ENCODE measurements at places on chromosomes 5 and 9.

GRCh38 chr5:167207081-167207480 lies 1084.4 kb upstream of the WWC1 start:
- no peak for DNase-seq

DNA sequence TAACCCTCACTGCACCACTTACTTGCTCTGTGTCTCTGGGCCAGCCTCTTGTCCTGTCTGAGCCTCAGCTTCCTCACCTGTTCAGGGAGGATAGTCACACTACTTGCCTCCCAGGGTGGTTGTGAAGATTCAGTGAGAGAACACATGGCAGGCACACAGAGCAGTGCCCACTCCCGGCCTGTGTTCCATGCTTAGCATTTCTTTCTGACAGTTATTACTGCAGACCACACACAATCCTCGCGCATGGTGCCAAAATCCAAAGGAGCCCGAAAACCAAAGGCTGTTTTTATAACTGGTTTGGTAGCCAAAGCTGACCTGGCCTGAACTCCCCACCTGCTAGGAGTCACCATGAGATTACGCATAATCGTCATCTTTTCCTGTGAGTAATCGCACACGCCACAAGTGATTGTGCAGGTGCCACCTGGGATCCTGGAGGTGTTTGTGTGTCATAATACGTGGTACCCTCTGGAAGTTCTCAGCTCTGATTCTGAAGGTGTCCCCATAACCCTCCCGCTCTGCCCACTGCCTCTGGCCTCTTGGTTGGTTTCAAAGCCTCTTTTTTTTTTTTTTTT lies 84.6 kb upstream of the FBXW11 start:
- no peak for DNase-seq

GRCh38 chr5:1249366-1250280 lies 24.4 kb downstream of the SLC6A18 start:
- no peak for DNase-seq

- no peak for DNase-seq
These were observed 78.0 kb downstream of the NSUN2 start for GRCh38 chr5:6554812-6555211.

- no peak for DNase-seq
These were observed 187.7 kb downstream of the DENND1A start for GRCh38 chr9:123742009-123742767.

DNA sequence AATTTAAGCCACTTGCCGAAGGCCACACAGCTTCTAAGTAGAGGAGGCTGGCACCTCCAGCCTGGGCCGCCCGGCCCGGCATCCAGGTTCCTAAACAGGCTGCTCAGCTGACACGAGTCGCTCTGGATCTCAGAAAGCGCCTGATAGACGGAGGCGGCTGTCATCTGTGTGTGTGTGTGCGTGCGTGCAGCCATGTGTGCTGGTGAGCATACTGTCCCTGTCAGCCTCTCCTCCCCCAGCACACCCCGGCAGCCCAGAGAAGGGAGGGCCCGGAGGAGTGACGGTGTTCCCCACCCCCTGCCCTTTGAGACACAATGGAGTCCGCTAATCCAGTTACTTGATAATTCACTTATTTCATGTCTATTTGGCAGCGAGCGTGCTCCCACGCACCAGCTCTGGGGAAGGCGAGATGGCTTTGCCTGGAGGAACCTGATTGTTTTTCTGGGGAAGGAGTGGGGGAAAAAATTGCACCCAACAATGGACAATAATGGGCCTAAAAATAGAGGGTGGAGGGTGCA lies 20.0 kb downstream of the NTNG2 start:
- no peak for DNase-seq

GRCh38 chr5:39151745-39152144 lies 67.6 kb downstream of the FYB1 start:
- no peak for DNase-seq

DNA sequence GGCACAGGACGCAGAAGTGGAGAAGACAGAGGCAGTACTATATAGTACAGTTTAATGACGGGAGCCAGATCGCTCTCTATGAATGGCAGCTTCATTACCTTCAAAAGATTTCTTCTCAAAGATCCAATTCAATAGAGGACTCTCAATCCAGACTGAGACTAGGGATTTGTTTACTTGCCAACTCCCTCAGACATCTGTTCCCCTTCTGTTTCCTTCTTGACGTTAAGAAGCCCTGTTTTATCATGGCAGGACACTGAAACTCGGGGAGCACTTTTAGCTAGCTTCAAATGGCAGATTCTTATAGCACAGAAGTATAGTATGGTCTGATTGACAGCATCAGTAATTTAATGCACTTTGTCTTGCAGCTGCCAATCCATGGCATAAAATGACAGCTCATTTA lies 747.3 kb upstream of the C9orf72 start:
- DNase-seq = no peak

DNA sequence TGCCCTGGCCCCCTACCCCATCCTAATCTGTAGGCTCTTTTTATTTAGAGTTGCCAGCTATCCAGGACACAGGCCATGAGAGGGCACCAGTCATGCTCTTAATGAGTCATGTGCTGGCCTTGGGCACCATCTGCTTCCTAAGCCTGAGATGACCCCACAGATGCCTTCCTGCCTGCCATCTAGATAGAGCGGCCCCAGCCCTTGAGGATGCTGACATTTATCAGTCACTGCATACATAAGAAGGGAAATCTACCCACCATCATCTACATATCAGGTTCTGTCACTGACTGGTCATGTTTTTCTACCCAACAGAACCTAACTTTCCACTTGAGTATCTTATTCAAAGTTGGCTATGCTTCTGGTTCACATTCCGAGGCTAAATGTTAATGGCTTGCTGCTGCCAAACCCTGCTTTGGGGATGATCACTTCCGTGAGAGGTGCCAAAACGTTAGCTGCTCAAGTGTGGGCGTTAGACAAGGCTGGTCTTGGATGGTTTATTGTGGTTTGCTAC lies 49.9 kb upstream of the TTC23L start:
- DNase-seq = no peak

DNA sequence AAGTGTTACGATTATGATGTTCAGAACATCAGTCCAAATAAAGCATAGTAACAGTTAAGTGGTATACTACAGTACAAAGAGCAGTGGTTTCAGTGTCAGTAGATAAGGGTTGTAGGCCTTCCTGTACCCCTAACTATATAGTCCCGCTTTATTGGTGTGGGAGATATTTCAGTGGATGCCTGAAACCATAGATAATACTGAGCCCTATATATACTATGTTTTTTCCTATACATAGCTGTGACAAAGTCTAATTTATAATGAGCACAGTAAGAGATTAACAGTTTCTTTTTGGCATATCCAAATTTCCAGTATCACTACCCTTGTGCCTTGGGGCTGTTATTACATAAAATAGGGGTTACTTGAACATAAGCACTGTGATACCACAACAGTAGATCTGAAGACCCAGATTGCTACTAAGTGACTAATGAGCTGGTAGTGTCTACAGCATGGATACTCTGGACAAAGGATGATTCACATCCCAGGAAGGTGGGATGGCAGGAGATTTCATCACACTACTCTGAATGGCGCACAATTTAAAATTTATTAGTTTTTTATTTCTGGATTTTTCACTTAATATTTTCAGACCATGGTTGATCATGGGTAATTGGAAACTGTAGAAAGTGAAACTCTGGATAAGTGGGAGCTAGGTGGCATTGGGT lies 119.3 kb downstream of the RPS23 start:
- no peak for DNase-seq

- no peak for DNase-seq
These were observed 427.1 kb downstream of the CHSY3 start for GRCh38 chr5:130331332-130331731.

- no peak for DNase-seq
These were observed 89.8 kb downstream of the SLC1A3 start for GRCh38 chr5:36696059-36696673.

DNA sequence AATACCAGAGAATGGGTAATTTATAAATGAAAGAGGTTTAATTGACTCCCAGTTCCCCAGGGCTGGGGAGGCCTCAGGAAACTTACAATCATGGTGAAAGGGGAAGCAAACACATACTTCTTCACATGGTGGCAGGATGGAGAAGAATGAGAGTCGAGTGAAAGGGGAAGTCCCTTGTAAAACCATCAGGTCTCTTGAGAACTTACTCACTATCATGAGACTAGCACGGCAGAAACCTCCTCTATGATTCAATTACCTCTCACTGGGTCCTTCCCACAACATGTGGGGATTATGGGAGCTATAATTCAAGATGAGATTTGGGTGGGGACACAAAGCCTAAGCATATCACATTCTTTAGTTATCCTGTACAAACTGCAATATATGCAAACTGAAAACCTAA lies 609.4 kb downstream of the MTRR start:
- no peak for DNase-seq

DNA sequence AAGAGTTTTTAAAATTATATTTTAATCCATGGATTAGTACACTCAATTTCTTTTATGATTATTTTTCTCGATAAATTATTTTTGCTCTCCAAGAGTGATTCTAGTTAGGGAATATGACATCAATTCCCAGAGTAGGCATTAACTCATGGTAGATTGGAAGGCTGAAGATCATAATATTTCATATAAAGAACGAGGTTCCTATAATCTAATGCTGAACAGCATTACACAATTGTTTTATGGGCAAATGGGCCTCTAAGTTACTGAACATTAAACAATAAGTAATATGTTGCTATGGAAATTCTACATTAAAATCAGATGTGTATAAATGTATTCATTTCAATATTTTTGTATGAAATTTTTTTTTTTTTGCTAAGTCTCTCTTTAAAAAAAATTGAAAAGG lies 140.3 kb downstream of the ZNF608 start:
- no peak for DNase-seq

GRCh38 chr9:110969971-110970386 lies 68.3 kb downstream of the LPAR1 start:
- DNase-seq = no peak

- DNase-seq = no peak
These were observed 338.9 kb downstream of the EFNA5 start for GRCh38 chr5:107331882-107332281.

DNA sequence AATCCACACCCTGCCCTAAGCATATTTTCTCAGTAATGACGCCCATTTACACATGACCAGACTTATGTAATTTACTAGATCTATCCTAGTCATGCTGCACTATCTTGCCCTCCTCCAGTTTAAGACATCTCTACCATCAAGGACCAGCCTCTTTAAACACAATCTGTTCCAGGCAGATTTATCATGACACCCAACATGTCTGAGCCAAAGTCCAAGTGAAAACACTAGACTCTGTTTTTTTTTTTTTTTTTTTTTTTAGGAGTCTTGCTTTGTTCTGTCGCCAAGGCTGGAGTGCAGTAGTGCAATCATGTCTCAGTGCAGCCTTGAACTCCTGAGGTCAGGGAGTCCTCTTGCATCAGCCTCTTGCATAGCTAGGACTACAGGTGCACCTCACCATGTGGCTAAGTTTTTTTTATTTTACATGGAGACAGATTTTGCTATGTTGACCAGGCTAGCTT lies 354.6 kb downstream of the ARRDC3 start:
- DNase-seq = no peak

DNA sequence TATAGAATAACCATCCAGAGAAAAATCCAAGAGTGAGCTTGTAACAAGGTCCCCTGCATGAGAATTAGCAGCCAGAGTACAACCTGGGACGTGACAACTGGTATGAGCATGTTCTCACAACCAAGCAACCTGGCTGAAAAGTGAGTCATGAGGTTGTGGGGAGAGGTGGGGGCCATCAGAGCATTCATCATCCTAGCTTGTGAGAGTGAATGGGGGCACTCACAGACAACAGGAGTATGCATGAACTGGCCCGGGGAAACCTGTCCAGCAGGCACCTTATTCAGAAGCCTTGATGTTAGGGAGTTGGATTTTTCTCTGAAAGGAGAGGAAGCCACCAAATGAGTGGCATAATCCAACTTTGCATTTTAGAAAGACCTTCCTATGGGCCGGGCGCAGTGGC lies 113.0 kb downstream of the FRMD3 start:
- DNase-seq = no peak

GRCh38 chr5:74954919-74955318 lies 88.7 kb upstream of the FAM169A start:
- no peak for DNase-seq

- no peak for DNase-seq
These were observed 109.4 kb downstream of the TMEM174 start for GRCh38 chr5:73282383-73282782.

DNA sequence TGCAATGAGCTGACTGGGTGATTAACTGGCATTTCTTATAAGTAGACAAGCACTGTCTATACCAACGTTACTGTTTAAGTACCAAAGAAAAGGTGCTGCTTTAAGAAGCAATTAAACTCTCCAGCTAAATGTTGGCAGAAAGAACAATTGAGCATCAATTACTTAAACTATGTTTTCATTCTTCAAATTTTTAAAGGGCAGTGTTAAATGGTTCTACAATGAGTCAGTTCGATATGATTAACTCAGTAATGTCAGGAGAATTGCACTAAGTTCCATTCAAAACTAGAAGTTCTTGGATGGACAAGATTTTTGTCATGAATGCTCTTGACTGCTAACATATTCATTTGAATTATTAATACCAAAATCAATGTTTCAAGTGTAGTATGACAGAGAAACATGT lies 593.7 kb downstream of the DNAH5 start:
- no peak for DNase-seq

DNA sequence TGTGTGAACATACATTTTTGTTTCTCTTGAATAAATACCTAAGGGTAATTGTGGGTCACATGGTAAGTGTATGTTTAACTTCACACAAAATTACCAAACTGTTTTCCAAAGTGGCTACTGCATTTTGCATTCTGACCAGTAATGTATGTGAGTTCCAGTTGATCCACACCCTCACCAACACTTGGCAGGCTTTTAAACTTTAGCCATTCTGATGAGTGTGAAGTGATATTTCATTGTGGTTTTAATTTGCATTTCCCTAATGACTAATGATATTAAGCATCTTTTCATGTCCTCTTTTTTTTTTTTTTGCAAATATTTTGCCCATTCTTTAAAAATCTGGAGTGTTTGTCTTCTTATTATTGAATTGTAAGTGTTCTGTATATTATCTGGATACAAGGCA lies 53.5 kb upstream of the MAST4 start:
- DNase-seq = no peak

GRCh38 chr5:64077589-64077988 lies 88.1 kb upstream of the RNF180 start:
- no peak for DNase-seq

GRCh38 chr5:67316695-67317094 lies 120.1 kb upstream of the CD180 start:
- no peak for DNase-seq

GRCh38 chr9:13811876-13812275 lies 502.1 kb downstream of the NFIB start:
- no peak for DNase-seq

DNA sequence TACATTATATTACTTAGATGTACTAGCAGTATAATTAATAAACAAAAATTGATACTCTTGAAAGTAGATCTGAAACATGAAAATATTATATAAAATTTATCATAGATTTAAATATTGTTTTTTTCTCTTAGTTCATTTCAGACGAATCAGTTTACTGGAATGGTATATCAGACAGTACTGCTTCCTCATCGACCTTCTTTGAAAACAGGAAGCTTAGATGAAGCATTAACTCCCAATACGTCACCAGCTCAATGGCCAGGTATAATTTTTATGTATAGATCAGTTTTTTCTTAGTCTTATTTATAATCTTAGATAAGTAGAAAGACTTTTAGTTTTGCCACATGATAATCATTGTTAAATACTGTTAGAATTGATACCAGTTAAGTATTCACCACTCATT lies 106.3 kb downstream of the DMXL1 start:
- DNase-seq = no peak
